ENCODE measurements at places on chromosomes 4 and X.

DNA sequence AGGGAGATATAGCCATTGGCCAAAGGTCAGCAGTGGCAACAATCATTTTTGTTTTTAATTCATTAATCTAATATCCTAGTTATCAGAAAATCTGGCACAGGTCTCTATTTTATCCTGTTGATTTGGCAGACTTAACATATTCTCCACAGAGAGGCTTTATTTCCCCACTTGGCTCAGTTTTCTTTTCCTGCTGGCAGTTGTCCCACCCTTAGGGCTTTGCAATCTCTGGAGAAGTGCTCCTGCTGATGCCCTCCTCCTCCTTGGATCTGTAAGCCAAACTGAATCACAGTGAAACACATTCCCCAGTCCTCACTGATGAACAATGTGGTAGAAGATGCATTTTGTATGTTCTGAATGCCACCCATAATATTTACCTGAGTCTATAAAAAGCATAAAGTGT, 889.7 kb downstream of the PDHA2 start:
- DNase-seq: no peak

DNA sequence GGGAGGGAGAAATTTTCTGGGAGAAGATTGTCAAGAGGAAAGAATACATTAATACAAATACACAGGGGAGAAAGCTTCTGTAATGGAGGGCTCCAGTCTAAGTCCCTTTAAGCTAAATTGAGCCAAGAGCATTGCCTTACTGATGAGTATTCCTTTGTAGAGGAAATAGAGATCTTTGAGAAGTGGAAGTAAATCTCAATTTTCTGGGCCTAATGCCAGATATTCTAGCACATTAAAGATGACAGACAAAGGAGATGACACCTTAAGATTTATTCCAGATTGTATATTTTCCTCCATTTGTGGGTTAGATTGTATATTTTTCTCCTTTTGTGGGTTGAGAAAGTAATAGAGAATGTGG, 28.5 kb upstream of the SMAD1 start:
- DNase-seq: no peak

GRCh38 chr4:87054900-87055299, 120.1 kb downstream of the AFF1 start:
- DNase-seq: no peak

GRCh38 chr4:15776871-15777648, 1.1 kb upstream of the CD38 start:
- no peak for DNase-seq

DNA sequence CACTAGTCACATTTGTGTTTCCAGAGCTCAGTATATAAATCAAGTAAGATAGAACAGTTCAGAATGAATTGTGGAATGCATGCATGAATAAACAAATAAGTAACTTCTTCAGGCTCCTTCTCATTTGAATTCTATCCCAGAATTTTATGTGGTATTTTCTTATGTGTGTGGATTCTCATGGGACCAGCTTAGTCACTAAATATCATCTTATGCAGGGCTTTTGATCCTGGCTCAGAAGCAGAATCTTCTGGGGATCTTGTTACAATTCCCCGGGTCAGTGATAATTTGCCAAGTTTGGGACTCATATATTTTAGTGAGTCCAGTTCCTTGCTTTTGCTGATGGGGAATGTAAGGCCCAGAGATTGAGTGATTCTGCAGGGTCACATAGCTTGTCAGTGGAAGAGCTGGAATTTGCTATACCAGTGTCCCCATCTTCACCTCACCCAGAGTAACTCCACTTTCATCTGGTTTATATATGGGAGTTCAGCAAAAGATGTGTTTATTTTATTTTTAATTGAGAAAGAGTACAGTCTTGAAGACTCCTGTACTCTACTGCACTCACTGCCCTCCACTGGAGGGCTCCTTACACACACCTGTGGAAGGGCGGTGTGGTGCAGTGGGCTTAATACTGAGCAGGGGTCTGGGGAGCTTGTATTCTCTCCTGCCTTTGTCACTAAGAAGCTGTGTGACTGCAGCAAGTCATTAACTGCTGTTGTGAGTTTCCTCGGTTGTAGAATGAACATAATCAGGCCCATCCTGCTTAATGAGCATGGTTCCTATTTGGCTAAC, 198.2 kb upstream of the CXorf66 start:
- no peak for DNase-seq

DNA sequence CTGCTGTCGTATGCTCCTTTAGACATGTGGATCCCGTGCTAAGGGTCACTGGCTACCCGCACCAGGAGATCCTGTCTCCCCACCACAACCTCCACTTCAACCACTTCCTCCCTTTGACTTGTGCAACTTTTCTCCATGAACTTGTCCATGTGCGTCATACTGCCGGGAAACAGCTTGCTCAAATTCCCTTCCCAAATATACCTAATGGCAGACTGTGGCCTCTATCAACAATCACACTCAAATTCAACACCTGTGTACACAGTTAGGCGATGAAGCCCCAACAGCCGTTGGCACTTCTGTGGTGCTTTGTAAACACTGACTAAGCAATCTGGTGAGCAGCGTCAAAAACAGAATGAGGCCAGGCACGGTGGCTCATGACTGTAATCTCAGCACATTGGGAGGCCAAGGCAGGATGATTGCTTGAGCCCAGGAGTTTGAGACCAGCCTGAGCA, 49.5 kb downstream of the CD99L2 start:
- no peak for DNase-seq

- no peak for DNase-seq
Observed at GRCh38 chr4:74190919-74191397, 33.0 kb downstream of the MTHFD2L start.

- DNase-seq: no peak
Observed at GRCh38 chr4:68773699-68774098, 42.1 kb upstream of the UGT2B10 start.

GRCh38 chr4:119906277-119906676, 160.4 kb downstream of the MAD2L1 start:
- DNase-seq: no peak

- DNase-seq: no peak
Observed at GRCh38 chr4:9952415-9952950, 68.8 kb downstream of the SLC2A9 start.

DNA sequence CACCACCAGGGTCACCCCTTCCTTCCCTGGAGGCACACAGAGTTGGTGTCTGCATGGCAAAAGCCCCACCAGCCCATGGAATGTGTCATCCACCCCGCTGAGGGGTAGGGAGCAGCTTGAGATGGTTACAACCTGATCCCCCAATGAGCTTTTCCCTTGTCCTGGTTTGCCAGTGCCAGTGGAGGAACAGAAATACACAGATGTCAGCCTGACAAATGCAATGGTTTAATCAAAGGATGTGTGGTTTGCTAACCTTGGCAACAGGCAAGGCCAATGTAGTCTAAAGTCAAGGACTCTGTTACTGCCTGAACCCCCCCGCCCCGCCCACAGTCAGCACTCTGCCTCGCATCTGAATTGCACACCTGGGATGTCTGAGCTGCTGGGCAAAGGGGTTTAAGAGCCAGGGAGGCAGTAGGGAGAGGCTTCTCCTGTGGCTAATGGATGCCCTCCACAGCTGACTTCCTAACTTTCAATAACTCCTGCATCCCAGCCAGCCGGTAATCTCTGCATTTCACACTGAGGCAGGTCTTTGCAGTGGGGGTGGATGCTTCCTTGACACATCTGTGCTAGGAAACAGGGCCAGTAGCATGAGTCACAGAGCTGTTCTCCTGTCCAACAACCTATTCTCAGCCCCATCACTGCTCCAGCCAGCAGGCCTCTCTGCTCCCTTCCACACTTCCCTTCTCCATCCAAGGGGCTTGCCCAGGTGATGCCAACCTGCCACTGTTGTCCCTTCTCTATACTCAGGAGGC, 137.5 kb downstream of the AMMECR1 start:
- DNase-seq: no peak

DNA sequence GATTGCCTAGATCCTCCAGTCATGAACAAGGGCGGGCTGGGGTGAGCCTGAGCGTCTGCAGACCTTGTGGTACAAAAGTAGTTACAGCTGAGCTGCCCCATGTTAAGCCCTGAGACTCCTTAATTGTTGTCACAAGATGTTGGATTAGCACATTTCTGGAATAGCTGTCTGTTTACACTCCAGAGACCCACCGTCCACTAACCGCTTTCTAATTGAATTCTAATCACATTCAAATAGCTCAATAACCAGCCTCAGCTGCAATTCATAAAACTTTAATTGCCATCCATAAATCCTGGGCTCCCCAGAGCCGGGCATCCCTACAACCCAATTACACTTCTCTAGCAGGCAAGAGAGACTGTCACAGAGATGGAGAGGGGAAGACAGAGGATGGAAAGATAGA, 1.6 kb upstream of the GSX2 start:
- no peak for DNase-seq

DNA sequence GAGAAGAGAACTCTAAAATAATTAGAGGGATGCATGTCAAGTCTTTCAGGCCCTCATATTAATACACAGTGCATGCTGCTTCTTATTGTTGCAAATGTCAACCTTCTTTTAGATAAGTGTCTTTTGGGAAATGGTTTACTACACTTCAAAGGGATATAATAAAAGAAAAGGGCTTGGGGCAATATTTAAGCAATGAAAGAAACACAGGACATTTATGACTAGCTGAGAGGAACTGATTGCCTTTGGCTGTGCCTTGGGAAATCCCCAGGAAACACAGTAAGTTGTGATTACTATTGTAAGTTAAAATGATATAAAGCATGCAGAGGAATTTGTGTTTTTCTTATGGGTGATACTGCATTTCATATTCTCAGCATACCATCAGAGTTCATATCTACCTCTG, 1036.2 kb upstream of the GRID2 start:
- DNase-seq: no peak

DNA sequence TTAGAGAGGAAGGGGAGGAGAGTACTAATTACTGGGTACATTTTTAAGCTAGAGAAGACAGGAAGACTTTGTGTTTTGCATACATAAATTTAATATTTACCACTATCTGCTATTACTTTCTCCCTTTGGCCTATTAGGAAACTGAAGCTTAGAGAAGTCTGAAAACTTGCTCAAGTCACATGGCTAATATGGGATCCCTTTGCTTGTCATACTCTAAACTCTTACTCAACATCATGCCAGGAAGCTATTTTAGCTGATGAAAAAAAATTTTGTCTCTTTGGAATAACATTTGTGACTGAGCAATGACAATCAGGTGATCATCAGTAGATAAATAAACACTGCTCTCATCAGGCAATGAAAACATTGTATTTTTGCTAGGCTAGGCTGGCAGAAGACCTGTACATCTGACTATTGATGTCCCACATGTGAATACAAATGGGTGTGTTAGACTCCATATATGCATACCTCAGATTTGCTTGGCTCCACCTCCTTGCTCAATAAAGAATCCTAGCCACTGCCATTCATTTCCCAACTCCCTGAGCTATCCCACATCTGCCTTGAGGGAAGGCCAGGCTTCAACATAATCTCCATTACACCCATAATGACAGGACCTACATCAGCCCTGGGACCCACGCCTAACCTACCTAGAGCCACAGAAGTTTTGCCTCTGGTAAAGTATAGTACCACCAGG, 17.0 kb upstream of the DCLK2 start:
- DNase-seq: no peak

GRCh38 chrX:25083661-25084060, 67.9 kb upstream of the ARX start:
- no peak for DNase-seq

GRCh38 chrX:154401045-154401799, 3.0 kb downstream of the RPL10 start:
- no peak for DNase-seq

DNA sequence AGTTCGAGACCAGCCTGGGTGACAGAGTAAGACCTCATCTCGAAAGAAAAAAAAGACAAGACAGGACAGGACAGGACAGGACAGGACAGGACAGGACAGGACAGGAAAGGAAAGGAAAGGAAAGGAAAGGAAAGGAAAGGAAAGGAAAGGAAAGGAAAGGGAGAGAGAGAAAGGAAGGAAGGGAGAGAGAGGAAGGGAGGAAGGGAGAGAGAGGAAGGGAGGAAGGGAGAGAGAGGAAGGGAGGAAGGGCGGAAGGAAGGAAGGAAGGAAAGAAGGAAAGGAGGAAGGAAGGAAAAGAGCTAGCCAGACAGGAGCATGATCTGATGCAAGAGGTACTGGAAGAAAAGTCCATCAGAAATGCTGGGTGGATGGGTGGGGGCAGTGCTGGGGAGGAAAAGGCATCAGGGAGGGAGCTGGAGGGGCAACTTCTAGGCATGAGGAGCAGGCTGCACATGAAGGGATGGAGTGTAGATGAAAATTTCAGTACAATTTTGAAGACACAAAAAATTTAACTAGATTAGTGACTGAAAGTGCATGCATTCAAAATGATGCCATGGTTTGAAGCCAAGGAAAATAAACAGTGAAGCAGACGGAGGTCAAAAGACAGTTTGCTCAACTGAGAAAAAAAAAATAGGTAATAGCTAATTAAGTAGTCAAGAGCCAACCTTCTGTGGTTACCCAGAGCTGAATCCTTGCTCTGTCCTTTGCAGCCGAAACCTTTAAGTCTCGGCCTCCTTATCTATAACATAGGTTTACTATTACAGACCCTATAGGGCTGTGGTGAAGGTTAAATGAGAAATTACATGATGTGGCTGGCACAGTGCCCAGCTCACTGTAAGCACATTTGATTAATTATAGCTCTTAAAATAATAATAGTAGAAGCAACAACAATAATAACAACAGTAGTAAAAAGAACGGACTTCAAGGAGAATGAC, 59.9 kb downstream of the ZNF827 start:
- DNase-seq: no peak

DNA sequence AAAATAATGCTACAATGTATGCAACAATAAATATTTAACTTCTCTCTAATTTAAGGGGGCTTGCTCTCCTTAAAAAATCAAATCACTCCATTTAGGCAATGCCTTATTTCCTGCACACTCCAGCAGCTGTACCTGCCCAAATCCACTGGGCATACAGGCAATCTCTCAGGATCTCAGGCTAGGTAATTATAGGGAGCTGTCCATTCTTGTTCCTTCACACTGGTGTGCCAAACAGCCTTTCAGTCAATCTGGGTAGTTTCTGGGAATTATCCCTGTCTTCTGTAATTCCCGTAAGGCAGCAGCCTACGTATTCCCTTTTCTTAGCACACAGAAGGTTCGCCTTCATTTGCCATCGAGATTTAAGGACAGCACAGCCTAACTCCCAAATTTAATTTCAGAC, 922.6 kb upstream of the SLIT2 start:
- DNase-seq: no peak

GRCh38 chr4:82989575-82990429, 20.8 kb downstream of the LIN54 start:
- no peak for DNase-seq

GRCh38 chr4:42501624-42502401, 104.5 kb downstream of the SHISA3 start:
- no peak for DNase-seq

- peak; percentile 59 for DNase-seq
Observed at GRCh38 chrX:71618303-71618721, at the start of gene CXCR3. TSS of gene CXCR3 (minus strand) at chrX:71618511. CDS start at chrX:71618449, 62 bp downstream.

GRCh38 chr4:242121-242848, 63.0 kb downstream of the ZNF732 start:
- DNase-seq: peak; percentile 55

GRCh38 chrX:107626916-107627315, 1.4 kb upstream of the PRPS1 start:
- no peak for DNase-seq

DNA sequence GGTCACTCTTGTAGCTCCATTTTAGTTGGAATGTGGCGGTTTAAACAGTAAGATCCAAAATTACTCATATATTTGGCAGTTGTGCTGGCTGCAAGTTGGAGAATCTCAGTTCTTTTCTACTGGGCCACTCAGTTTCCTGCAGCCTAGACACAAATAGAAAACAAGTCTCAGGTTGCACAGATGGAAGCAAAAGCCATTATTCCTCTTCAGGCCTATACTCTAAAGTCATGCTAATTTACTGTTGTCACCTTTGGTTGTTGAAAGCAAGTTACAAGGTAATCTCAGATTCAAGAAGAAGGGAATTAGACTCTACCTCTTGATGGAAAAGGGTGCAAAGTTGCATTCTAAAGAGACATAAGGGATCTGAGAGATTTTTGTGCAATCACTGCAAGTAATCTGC, 345.4 kb downstream of the ADAM29 start:
- DNase-seq: no peak

Data from activated CD8-positive, alpha-beta memory T cell treated with anti-CD3 and anti-CD28 coated beads for 4 hours (primary cell).